ENCODE measurements at places on chromosomes 2 and 18.
A peak's percentile ranks its signal among the peaks of the same experiment; 100 is the strongest.

GRCh38 chr2:197152451-197153228 is 157.9 kb downstream of the ANKRD44 start:
- no peak for DNase-seq

GRCh38 chr18:56627991-56628390 is 10.4 kb downstream of the TXNL1 start:
- DNase-seq: no peak

DNA sequence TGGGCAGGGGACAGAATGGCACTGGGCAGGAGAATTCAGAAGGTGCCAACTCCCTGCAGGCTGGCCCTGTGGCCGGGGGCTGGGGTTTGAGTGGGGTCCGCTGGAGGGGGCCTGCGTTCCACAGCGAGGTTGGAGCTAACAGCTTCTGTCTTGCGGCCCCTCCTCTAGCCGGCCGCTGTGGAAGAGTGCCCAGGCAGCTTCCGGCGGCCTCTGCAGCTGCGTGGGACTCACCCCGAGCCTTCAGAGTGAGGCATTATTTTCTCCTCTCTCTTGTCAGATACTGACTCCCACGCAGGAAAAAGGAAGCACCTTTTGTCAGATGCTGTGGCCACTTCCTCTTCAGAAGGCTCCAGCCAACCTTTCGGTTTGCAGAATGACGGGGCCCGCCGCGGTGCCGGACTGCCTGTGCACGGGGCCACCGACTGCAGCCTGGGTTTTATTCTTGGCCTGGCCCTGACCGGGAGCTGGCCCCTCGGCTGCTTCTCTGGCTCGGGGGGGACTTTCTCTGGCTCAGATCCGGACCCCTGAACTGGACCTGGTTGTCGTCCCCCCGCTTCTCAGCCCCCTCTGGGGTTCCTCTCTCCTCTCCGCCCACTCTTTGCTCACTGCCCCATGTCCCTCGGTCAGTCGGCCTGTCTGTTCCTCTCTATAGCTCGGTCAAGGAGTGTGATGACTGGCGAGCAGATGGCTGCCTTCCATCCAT is 40.1 kb downstream of the ARHGAP25 start:
- DNase-seq: no peak

DNA sequence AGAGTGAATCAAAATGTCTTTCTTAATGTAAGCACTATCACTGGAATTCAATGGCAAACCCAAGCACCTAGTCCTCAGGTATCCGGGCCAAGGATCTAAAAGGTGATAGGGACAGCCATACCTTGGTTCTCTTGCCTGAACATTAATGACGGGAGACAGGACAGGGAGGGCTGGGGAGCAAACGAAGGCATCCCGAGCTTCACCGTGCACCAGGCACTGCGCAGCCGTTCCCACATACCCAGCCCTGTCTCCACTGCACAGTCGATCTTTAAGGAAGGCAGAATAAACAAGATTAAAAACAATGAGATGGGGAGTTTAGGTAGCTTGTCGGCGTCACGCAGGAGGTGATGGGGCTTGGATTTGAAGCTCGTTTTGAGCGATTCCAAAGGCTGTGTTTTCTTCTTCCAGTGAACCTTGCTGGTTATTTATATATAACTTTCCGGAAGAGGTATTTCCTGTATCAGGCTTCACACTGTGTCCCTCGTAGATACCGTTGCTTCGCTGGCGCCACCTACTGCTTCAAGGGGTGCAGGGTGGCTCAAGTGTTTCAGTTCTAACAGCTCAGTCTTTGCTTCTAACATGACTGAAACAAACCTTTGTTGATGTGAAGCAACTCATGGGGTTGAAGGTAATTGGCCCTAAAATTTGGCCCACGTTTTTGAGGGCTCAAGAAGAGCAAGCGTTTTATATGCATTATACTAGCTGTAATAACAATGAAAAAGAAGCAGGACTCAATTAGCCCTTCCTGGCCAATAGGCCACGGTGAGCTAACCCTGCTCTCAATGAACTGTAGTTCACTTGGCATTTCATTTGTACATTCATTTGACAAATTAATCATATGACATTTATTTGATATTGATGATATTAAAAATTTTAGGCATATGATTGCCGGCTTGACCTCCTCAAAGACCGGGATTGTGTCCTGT is 77.4 kb downstream of the DCDC2C start:
- DNase-seq: peak; percentile 30

DNA sequence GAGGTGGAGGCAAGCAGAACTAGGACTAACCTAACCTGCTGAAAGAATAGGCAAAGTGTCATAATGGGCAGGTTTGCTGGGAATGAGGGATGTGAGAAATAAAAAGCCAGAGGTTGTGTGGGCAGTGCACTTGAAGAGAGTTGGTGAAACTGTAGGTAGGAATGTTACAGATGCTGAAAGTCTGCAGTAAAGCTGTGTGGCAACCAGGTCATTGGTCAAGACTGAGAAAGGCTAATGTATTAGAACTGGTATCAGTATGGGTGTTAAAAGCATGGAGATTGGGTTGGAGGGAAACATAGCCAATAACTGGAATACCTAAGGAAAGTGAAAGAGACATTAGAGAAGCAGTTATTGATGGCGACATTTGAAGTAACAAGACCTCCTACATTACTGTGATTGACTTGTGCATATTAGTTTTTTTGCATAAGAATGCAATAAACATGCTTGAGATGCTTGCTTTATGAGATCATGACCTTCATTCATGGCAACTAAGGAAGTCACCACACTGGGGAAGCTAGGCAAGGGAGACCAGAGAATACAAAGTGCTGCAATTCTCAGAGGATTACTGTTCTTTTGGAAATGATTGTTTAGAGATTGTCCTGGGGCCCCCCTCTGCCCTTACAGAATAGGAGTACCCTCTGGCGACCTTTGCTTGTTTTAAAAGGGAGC is 11.8 kb downstream of the GULP1 start:
- DNase-seq: no peak

- no peak for DNase-seq
Observed at GRCh38 chr2:29567906-29568520, 353.4 kb downstream of the ALK start.

DNA sequence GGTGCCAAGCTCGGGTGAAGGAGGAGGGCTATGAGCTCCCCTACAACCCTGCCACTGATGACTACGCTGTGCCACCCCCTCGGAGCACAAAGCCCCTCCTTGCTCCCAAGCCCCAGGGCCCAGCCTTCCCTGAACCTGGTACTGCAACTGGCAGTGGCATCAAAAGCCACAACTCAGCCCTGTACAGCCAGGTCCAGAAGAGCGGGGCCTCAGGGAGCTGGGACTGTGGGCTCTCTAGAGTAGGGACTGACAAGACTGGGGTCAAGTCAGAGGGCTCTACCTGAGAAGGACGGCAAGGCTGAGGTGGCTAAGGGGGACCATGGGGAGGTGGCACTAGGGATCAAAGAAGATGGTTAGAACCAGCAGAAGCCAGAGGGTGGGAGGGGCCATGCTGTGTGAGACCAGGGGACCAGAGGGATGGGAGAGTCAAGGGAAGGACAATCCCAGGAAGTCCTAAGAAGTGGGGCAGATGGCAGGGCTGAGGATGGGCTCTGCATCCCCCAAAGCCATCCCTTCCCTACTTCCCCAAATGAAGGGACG is 2.4 kb downstream of the DOK1 start:
- DNase-seq: no peak

- DNase-seq: no peak
Observed at GRCh38 chr2:4256351-4256750, 553.0 kb downstream of the DCDC2C start.

GRCh38 chr18:59509481-59510442 is 150.7 kb upstream of the LMAN1 start:
- no peak for DNase-seq

DNA sequence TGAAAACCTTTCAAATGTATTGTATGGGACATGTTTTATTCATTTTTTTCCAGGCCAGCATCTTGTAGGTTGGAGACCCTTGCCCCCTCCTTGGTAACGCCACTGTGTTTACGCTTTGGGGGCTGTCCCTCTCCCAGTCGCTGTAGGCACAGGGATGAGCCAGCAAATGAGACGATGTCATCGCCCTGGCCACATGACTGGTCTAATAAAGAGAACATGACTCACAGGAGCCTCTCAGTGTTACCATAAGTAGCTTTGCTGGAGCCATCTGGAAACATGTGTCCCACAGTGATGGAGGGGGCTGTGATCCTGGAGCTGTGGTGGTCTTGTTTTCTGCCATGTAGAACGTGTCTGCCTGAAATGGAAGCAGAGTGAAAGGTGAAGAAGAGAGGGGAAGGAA is 78.9 kb downstream of the CD8B2 start:
- no peak for DNase-seq
